ENCODE measurements at places on chromosomes 7 and 10.

GRCh38 chr10:6817770-6818169 is 237.7 kb upstream of the PRKCQ start:
- DNase-seq, result no peak

GRCh38 chr10:1293636-1294435 is 237.7 kb downstream of the WDR37 start:
- DNase-seq, result no peak

DNA sequence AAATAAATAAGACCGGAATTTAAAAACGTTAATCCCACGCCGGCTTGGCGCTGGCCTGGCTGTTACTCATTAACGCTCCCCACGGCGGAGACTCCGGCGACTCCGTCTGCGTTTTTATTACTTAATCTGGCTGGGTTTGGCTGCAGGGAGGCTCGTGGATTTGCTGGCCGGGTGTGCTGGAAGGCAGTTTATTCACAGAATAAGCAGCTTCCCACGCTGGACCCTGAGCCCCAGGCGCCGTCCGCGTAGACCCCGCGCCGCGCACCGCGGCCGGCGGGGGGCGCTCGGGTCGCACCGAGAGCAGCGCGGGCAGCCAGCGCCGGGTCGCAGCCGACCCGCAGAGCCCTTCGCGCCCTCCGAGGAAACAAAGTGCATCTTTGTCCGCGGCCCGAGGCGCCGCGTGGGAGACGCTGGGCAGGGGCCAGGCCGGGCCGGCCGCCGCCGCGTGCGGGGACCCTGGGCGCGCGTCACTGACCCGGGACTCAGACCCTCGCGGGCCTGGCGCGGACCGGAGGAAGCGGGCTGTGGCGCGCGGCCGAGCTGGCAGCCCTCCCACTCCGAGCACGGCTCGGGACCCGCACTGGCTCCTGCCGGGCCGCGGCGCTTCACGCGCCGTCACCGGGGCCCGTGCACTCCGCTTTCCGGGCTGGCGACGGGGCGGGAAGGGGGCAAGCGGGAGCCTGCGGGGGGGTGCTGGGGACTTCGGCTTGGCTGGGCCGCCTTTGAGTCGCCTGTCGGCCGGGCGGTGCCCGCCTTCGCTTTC is 587 bp upstream of the GRK5 start:
- peak; percentile 93 for DNase-seq

- no peak for DNase-seq
These were observed 87.8 kb downstream of the TBXAS1 start for GRCh38 chr7:139916717-139917395.

DNA sequence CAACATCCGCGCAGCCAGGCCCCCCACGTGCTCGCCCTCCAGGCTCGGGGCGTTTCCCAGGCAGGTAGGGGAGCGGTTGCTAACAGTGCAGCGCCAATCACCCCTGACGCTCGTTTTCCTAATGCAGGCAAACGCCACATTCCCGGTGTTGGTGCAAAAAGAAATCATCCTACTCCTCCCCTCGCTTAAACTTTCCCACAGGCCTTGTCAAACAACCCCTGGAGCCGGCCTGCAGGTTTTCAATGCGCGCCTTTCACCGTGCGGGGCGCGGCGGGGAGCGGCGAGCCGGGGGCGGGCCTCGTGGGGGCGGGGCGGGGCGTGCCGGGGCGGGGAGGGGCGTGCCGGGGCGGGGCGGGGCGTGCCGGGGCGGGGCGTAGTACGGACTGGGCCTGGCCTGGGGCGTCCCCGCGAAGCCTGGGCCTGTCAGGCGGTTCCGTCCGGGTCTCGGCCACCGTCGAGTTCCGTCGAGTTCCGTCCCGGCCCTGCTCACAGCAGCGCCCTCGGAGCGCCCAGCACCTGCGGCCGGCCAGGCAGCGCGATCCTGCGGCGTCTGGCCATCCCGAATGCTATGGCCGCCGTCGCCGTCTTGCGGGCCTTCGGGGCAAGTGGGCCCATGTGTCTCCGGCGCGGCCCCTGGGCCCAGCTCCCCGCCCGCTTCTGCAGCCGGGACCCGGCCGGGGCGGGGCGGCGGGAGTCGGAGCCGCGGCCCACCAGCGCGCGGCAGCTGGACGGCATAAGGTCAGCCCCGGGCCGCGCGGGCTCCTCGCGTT is at the start of gene ECHDC3:
TSS of gene ECHDC3 (plus strand) at position 374 of the 770 bp plus-strand sequence. CDS start at position 569, 195 bp downstream.
- DNase-seq, result no peak

DNA sequence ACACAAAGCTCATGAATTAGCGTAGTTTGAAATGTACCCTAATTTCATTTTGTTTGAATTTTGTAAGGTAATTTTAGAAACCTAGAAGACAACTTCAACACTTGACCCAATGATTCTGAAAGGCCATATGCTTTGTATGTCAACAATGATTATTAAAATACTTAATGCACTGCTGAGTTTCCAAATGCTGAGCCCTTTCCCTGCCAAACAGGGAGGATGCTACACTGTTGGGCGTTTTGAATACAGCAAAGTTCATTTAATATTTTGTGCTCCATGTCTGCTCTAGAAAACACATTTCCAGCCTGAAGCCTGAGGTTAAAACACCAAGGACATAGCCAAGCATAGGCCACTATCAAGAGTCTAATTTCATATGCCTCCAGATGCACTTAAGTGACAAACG is 99.8 kb downstream of the ICA1 start:
- no peak for DNase-seq

DNA sequence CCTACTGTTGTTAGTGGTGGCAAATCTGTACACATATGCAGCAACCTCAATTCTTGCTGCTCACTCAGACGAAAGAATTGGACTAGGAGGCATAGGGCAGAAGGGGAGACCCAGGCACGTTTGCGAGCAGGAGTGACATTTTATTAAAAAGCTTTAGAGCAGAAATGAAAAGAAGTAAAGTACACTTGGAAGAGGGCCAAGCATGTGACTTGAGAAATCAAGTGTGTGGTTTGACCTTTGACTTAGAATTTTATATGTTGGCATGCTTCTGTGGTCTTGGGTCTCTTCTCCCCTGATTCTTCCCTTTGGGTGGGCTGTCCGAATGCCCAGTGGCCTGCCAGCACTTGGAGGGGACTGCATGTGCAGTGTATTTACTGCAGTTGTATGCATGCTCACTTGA is 205.5 kb upstream of the SEMA3D start:
- no peak for DNase-seq

DNA sequence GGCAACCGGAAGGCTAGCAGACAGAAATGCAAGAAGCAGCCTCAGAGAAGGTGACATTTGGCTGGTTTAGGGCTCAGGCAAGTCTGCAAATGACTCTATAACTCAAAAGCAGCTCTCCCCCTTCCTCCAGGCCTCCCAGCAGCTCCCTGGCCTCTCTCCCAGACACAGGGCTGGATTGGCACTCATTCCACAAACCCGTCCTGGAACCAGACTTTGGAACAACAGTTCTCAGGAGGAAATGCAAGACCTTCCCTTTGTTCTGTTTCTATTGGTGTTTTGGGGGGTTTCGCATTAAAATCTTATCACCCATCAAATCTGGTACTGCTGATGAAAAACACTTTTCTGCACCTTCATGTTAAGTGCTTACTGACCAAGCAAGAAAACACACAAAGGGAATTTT is 40.3 kb upstream of the EFCAB10 start:
- no peak for DNase-seq

DNA sequence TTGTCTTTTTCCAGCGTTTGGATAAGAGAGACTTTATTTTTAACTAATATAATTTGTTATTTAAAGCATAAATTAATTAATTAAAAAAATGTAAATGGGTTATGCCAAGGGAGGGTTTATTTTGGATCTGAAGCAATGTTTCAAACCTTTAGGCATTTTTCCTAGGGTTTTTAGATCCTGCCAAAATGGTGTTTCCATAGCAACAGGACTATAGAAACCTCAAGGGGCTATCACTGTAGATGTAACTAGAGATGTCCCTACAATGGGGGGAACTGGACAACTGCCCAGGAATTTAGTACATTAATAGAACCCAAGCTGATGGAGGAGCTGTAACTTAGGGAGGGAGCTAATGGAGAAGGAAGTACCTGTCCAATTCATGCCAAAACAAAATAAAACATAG is 57.3 kb downstream of the SLC39A12 start:
- DNase-seq, result no peak

GRCh38 chr7:18505870-18506460 is 10.4 kb downstream of the HDAC9 start:
- DNase-seq, result no peak

DNA sequence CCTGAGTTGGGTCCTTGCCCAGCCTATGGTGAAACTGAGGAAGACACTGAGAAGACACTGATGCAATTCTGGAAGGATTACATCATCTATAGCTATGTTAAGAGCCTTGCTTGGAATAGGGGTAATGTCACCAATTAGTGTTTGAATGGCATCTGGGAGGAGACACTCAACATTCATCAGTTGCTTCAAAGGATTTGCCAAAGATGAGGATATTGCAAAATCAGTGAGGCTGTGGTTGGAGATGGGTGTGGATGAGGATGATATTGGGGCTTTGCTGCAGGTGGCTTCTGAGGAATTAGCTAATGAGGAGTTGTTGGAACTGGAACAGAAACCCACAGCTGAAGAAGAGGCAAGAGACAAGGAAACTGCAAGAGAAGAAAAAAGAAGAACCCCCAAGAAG is 146.7 kb upstream of the SP4 start:
- DNase-seq, result no peak

DNA sequence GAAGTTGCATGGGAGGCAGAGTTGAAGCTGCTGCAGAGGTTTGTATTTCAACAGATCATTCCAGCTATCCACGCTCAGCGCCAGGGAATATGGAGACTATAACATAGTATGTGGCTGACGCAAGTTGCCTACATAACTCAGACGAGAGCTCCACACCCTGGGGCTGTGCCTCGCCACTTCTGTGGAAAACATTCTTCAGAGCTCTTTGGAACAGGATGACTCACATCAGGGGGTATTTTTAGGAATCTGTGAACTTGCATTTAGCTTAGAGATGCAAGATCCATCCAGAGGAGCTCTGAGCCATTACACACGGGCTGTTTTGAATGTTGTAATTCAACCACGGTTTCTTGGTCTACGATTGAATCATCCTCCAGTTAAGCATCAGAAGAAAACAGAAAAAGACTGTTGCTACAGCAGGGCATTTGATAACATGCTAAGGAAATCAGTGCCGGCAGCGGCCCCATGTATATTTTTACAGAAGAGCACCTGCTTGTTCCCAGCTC is 481.5 kb upstream of the AKR1E2 start:
- DNase-seq, result no peak

- no peak for DNase-seq
These were observed 3.0 kb upstream of the NANOS1 start for GRCh38 chr10:119026301-119027110.

DNA sequence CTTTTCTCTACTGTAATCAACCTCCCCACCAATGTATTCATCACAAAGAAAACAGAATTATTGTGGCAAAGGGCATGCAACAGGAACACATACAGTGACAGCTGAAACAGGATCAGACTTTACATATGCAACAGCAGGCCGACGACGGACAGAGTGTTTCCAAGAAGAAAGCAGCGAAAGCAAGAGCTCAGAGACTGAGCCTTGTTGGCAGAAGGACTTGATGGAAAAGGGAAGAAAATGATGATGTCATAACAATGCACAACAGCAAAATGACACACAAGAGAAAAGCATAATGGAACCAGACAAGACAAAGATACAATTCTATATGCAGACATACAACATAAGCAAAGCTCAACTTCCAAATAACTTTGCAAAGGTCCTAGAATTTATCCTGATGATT is 106.5 kb downstream of the ARHGAP12 start:
- no peak for DNase-seq
